ENCODE measurements at places on chromosomes 11 and 22.

DNA sequence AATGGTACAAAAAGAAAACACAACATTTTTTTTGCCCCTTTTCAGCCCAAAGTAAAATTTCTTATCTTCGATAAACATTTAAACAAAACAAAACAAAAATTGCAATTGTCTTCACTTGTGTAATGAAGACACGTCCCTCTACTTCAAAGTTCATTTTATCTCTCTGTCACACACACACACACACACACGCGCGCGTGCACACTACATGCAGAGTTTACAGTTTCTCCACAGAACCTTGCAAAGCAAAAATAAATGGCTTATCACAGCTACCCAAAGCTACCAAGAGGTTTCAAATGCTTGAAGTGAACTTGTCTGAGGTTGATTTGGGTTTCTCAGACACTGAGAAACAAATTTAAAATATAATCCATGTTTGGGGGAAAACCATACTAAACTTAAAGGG is 72.3 kb downstream of the ETS1 start:
- DNase-seq: no peak

GRCh38 chr22:38401336-38402084 is 53.5 kb downstream of the KCNJ4 start:
- DNase-seq: no peak

GRCh38 chr11:1933416-1934334 is 13.5 kb upstream of the MRPL23 start:
- no peak for DNase-seq

DNA sequence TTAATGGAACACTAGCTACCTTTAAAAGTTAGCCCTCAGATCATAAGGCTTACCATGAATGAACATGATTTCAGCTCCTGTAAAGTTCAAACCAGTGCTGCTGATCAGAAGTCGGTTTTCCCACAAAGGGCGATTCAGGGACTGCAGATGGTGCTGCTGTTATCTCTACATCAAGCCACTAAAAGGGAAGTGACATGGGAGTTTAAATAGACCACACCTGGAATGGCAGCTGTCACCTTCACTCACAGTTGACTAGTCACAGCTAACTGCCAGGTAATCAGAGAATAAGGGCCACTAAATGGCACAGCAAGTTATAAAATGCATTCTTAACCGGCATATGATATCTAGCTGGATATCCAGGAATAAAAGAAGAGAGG is 581.1 kb upstream of the ARHGAP42 start:
- no peak for DNase-seq

DNA sequence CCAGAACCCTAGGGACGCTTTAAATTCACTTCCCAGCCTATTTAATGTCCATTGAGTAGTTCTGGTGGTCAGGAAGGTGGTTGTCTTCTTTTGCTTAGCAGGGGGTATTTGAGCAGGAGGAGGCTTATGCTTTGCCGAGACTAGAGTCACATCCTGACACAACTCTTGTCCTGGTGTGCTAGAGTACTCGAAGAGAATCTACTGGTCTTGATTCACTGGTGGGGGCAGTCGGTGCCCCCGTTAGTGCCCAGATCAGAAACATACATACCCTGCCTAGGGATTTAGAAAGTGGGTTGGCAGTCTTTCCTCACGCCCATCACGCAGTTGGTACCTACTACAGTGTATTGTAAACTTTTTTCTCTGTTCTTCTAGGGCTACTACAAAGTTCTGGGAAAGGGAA is 2.7 kb downstream of the RPL27A start:
- DNase-seq: no peak

DNA sequence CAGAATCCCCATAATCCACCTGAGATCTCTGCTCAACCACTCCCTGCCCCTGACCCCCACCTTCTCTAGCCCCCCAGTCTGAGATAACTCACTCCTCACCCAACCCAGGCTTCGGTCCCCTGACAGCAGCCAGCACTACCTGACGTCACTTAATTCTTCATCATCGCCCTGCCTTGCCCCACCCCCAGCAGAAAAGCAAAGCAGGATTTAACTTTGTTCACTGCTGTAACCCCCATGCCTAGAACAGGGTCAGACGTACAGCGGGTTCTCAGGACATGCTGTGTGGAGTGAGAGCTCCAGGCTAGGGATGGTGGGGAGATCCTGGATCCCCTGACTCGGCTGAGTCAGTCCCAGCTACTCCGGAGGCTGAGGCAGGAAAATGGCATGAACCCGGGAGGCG is 45.8 kb downstream of the ELFN2 start:
- DNase-seq: no peak

All from endothelial cell of umbilical vein (primary cell).